ENCODE measurements at places on chromosomes 3 and 15.
A peak's percentile ranks its signal among the peaks of the same experiment; 100 is the strongest.

DNA sequence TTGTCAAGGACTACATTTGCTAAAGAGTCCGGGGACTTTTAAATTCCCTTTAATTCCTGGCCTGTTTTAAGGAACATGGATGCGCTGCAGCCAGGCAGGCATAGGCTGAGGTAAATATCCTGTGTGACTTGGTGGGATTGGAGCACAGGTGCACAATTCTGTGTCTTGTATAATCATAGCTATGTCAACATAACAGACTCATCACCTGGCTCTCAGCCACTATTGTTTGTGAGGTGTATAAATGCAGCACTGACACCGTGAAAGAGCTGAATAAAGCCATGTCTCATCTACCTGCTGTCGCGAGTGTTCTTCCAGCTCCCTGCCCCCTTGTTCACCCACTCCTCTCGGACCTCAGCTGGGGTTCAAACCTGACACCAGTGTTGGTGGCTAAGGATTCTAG lies 109.7 kb downstream of the MFSD1 start:
- no peak for DNase-seq

- DNase-seq, result no peak
Observed at GRCh38 chr3:11074011-11074410, 80.3 kb upstream of the HRH1 start.

GRCh38 chr15:32119286-32119685 lies 89.0 kb downstream of the CHRNA7 start:
- DNase-seq, result no peak

DNA sequence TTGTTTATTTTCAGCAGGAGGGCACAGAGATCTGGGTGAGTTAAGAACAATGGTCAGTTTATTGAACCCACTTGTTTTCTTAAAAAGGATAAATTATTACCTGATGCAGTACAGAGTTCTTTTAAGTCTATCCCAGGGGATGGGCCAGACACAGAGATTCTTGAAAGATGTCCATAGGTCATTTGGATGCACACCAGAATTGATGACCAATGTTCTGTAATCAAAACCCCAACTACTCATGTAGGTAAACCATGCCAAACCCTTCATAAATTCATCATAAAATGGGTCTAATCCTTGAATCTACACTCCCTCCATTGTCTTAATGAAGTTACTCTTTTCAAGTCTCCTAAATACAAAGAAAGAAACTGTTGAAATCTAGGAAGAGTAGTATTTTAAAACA lies 273.0 kb upstream of the COL8A1 start:
- no peak for DNase-seq

GRCh38 chr3:52742418-52743041 lies 28.2 kb downstream of the NEK4 start:
- DNase-seq, result no peak

- no peak for DNase-seq
Observed at GRCh38 chr15:63923993-63924950, 90.5 kb upstream of the HERC1 start.

- no peak for DNase-seq
Observed at GRCh38 chr3:32888739-32889138, 62.7 kb upstream of the CCR4 start.

GRCh38 chr3:39387411-39387975 lies 4.3 kb downstream of the SLC25A38 start:
- no peak for DNase-seq

DNA sequence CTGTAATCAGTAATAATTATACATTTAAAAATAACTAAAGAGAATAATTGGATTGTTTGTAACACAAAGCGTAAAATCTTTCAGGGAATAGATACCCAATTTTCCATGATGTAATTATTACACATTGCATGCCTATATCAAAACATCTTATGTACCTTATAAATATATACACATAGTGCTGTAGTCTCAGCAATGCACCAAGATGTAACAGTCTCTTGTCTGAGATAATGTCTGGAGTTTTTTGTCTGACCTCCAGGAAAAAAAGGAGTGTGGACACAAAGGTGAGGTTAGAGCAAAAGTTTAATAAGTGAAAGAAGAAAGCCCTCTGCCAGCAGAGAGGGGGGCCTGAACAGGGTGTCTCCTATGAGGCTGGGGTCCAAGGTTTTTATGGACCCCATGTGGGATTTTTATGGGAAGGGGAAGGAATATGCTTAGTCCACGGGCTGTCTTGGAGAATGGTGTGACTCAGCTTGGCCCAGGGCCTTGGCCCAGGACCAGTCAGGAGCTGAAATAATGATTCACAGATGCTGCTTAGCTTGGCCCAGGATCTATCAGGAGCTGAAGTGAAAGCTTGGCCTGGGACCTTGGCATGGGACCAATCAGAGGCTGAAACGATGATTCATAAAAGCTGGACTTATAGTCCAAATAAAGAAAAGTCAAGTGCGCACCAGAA lies 545.0 kb downstream of the ZPLD1 start:
- DNase-seq, result no peak

DNA sequence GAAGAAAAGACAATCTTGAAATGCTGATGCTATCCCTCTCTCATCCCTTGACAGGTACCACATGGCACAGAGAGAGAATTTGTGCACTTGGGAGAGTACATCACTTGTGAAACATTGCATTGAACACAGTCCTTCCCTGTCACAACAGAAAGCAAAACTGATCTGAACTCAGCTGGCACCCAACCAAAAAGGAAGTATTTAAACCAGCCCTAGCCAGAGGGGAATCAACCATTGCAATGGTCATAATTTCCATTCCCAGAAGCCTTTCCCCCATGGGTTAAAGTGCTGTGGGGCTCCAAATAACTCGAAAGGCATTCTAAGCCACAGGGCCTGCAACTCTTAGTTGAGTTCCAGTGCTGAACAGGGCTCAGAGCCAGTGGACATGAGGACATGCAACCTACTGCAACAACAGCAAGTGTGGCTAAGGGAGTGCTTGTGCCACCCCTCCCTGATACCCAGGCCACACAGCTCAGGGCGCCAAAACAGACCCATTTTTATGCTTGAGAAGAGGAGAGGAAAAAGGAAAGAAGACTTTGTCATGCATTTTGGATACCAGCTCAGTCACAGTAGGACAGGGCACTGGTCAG lies 530.8 kb upstream of the BCHE start:
- DNase-seq, result no peak

GRCh38 chr3:111723293-111724215 lies 128.4 kb upstream of the ZBED2 start:
- no peak for DNase-seq

DNA sequence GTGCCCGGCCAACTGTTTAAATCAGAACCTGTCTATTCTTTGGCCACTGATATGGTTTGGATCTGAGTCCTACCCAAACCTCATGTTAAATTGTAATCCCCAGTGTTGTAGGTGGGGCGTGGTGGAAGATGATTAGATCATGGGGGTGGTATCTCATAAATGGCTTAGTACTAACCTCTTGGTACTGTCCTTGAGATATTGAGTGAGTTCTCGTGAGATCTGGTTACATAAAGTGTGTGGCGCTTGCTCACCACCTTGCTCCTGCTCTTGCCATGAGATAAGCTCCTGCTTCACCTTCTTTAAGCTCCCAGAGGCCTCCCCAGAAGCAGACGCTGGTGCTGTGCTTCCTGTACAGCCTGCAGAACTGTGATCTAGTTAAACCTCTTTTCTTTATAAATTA lies 42.4 kb downstream of the REC114 start:
- no peak for DNase-seq

- no peak for DNase-seq
Observed at GRCh38 chr15:40256638-40257235, 17.9 kb downstream of the PAK6 start.

- no peak for DNase-seq
Observed at GRCh38 chr3:133540896-133541674, 32.4 kb upstream of the CDV3 start.

DNA sequence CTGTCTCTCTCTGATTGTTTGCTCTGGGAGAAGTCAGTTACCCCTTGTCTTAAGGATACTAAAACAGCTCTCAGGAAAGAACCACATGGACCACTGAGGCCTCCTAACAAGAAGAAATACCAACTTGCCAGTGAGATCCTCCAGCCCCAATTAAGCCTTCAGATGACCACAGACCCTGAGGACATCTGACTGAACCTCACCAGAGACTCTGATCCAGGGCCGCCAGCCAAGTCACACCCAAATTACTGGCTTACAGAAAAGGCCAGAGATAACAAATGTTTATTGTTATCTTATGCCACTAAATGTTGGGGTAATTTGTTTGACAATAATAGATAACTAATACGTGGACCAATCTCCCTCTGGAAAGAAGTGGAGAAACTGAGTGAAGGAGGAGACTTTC lies 40.2 kb downstream of the SLC12A8 start:
- DNase-seq, result no peak

- DNase-seq, result peak; percentile 62
Observed at GRCh38 chr3:124928333-124929202, 6.0 kb downstream of the MUC13 start.
